CD4-positive, alpha-beta T cell treated with Interleukin-15 for 1 hour (primary cell): ENCODE measurements at places on chromosomes 3 and 15.
A peak's percentile ranks its signal among the peaks of the same experiment; 100 is the strongest.

DNA sequence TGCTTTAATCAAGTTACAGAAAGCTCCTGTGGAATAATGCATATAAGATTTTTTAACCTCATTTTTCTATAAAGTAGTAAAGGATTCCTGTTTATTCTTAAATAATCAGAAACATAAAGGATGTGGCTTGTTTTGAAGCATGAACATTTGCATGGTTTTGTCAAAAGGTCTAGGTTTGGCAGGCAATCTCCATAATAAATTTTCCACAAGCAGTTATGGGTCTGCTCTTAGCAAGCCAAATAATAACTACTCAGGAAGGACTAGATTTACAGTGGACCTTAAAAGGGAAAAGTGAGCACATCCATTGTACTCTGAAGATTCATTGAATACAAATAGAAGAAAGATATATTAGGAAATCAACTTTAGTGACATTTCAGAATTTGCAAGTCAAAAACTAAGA, 407.3 kb upstream of the CBLB start:
- DNase-seq = no peak

GRCh38 chr3:76827701-76828226, 212.1 kb upstream of the ROBO2 start:
- no peak for DNase-seq

- no peak for DNase-seq
Measured at GRCh38 chr3:39542588-39542988, 75.1 kb downstream of the MOBP start.

GRCh38 chr3:182544542-182544941, 248.8 kb upstream of the ATP11B start:
- no peak for DNase-seq

GRCh38 chr15:93040288-93041158, 48.5 kb downstream of the RGMA start:
- DNase-seq = no peak

DNA sequence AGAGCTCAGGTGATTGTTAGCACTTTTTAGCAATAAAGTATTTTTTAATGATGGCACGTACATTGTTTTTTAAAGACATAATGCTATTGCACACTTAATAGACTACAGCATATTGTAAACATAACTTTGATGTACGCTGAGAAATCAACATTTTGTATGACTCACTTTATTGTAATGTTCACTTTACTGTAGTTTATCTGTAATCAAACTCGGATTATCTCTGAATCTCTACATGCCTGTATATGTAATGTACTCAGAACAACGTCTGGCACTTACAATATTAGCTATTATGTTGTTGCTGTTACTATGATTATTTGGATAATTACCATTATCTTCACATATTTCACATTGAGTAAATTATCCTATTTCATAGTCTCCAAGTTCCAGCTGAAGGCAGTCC, 137.9 kb upstream of the CHRM5 start:
- DNase-seq = no peak

DNA sequence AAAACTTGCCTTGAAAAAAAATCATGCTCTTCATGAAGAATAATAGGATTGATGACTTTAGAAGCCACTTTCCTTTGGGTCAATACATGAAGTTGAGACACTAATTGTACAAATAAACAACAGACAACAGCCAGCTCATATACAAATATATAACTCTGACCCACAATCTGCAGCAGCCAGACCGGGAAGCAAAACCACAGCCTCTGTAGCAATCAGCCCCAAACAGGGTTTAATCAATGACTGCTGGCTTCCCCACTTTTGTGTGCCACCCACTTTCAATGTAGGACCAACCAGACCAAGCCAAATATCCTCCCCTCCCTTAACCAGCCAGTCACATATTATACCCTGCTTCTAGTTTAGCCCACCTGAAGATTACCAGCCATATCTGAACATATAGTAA, 39.0 kb downstream of the IFT57 start:
- no peak for DNase-seq

DNA sequence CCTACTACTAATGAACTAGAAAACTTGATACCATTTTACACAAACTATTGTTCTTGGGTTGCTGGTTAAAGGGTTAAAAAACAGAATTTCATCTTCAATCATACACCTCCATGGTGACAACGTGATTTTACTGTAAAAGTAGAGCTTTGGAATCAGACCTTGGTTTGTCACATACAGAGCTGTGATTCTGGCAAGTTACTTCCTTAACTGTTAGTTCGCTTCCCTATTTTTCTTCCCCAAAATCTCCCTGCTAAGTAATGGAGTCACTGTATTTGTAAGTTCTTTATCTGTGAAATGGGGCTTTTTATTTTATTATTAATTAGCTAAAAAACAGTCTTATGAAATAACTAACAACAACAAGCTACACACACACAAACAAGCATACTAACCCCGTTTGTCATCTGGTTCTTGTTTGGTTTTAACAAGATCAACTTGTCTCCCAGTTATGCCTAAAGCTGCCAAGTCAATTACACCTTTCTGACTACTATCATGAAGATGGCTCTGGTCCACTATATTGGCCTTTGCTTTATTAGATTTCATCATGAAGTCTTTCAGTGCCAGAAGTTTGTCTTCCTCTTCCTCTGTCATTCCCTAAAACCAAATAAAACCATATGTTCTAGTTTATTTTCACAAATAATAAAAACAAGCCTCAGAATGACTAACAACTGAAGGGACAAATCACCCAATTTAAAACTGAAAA, 38.6 kb downstream of the PIK3R4 start:
- DNase-seq = no peak

- DNase-seq = no peak
Measured at GRCh38 chr3:177973241-177973840, 562.9 kb upstream of the KCNMB2 start.

- no peak for DNase-seq
Measured at GRCh38 chr15:52008698-52009434, 10.2 kb upstream of the MAPK6 start.

- DNase-seq = no peak
Measured at GRCh38 chr3:23667536-23668429, 138.0 kb upstream of the UBE2E1 start.

DNA sequence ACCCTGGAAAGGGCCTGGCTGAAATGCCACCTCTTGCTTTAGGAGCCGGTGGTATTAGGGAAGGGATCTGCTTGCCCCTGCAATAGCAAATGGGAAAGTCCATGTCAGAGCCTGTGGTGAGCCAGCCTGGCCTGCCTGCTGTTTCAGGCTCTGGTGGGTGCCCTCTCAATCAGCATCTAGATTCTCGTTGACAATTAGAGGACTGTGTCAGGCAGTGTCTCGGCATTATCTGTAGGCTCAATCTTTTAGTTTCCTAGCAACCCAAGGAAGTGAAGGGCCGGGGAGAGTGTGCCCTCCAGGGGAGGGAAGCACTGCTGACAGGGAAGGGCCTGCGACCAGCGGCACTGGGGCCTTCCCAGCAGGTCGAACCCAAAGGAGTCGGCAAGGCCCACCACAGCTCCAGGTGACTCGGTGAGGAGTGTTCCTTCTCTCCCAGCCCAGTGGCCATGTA, 42.1 kb downstream of the TLE3 start:
- DNase-seq = peak; percentile 3

DNA sequence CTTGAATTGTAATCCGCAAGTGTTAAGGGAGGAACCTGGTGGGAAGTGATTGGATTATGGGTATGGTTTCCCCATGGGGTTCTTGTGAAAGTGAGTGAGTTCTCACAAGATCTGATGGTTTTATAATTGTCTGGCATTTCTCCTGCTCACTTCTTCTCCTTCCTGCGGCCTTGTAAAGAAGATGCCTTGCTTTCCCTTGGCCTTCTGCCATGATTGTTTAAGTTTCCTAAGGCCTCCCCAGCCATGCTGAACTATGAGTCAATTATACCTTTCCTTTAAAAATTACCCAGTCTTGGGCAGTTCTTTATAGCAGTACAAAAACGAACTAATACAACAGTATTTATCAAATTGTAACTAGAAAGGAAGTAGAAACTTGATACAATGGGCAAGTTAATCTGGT, 31.9 kb downstream of the IFT57 start:
- DNase-seq = no peak

DNA sequence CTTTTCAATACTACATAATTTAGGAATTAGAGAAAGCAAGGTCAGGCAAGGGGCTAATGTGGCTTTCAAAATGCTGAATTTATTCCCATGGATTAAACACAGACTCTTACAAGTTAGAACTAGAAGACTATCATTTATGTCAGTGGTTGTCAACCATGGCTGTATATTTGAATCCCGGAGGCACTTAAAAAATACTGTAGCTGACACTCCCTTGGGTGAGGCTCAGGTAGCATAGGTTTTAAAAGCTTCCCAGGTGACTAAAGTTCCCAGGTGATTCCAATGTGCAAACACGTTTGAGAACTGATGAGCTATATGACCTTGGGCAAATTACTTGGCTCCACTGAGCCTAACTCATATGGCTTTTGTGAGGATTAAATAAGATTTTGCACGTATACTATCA, 29.6 kb downstream of the AAGAB start:
- no peak for DNase-seq

DNA sequence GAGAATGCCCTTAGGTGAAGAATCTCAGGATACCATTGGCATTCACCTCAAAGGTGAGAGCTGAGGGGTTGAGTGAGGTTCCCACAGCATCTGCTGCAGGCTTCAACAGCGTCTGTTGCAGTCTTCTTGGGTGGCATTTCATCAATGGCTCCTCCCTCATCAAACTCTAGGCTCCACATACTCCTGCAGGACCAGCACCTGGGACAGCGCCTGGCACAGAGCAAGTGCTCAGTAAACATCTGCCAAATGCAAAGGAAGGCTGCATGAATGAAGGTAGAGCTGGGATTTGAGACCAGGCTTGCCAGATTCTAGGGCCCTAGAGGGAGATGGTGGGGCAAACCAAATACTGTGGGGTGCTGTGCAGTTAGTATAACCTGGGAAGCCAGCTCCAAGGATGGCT, 9.6 kb downstream of the TRH start:
- DNase-seq = no peak

- no peak for DNase-seq
Measured at GRCh38 chr3:143315766-143316165, 196.2 kb downstream of the CHST2 start.

DNA sequence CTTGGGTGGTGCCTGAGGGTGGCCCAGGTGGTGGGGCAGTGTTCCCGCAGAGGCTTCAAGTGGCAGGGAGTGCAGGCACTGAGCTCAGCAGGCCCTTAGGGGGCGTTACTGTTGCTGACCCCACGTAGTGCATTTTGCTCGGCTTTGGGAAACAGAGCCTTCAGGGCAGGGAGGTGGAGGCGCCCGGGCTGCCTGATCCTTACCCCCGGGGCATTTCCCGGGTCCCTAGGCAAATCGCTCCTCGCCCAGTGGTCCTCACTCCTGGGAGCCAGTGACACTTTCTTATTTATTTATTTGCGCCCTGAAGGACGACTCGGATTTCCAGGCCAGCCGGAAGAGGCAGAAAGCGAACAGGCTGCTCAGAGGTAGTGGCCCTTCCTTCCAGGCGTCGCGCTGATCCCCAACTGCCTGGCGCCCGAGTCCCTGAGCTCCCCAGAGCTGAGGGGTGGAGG, 10.1 kb upstream of the FOXB1 start:
- DNase-seq = no peak

DNA sequence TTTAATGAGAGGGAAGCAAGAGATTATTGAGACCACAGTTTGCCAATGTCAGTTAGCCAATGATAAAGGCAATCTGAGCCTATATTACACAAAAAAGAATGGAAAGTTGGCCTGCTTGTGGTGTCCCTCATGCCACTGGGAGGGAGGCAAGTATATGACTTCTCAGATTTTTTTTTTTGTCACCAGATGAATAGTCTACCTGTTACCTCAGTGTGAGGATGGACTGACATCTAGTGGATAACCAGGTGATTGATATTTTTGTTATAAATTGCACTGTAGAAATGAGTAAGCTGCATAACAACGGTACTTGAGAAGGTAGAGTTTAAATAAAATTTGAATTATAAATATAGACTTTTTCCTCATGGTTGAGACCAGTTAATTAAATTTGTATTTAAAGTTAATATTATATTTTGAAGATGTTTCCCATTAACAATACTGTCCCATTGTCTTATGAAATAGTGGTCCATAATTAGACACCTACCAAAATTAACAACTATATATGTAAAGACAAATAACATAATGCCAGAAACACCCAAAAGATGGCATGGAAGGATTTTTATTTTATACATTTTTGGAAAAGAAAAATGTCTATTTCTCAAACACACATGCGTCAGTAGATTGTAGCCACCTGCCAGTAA, 237.8 kb upstream of the GADL1 start:
- DNase-seq = no peak

GRCh38 chr15:39407116-39407515, 173.8 kb upstream of the THBS1 start:
- DNase-seq = no peak

- DNase-seq = no peak
Measured at GRCh38 chr3:168047190-168047795, 48.4 kb downstream of the GOLIM4 start.

DNA sequence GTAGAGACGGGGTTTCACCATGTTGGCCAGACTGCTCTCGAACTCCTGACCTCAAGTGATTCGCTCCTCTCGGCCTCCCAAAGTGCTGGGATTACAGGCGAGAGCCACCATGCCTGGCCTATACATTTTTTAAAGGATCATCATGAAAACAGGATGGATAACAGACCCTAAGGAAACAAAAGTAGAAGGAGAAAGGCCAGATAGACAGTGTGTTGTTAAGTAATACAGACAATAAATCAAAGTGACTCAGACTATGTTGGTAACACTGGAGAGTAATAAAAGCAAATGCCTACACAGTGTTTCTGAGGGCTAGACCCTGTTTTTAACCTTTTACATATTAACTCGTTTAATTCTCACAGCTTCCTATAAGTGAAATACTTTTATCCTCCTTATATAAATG, 133.8 kb upstream of the MCTP2 start:
- DNase-seq = no peak

DNA sequence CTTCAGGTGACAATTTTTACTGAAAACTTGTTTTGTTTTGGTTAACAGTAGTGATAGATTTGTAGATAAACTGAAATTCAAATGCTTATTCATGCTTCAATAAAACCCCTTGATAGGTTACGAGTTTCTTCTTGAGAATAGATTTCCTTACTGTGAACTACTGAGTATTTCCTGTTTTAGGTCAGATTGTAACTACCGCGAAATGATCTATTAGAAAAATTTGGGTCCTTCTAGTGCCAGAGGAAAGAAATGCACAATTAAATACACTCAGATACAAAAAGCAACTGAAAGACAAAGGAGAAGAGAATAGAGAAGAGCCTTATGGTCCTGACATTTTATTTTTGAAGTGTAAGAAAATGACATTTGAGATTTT, 251.7 kb upstream of the TBL1XR1 start:
- DNase-seq = no peak

DNA sequence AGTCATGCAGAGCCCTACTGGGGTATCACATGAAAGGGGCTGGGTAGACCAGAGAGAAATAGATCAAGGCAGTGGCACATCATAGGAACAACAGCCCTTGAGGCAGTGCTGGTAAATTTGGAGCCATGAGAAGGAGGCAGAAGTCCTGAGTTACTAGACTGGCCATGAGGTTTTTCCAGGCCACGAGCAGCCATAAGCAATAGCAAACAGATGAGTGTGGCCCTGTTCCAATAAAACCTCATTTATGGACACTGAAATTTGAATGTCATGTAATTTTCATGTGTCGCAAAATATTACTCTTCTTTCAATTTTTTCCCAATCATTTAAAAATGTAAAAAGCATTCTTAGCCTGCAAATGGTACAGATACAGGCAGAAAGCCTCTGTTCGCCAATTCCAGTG, 28.1 kb upstream of the LRRN1 start:
- no peak for DNase-seq

- no peak for DNase-seq
Measured at GRCh38 chr3:176873261-176873660, 324.0 kb downstream of the TBL1XR1 start.
